Activated CD4-positive, alpha-beta T cell treated with anti-CD3 and anti-CD28 coated beads, Interleukin-2, Interleukin-6, amounts not matched to agents 100 ng/mL and 50 ng/mL, durations not matched to agents 16 hours and 8 hours (primary cell): ENCODE measurements at places on chromosomes 3 and 15.

DNA sequence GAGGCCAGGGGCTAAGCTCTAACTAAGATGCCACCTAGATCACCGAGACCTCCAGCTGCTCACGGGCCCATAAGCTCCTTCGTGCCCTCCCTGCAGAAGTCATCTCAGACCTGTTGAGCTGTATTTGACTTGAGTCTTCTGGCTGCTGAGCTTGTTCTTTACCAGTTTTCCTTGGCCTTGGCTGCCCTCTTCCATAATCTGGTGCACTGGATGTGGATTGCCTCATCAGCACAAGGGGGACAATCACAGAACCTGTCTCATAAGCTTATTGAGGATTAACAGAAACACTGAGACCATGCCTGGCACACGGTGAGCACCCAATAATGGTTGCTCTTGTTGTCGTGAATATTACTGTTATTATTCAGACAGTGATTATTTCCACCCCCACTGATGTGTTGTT lies 101.1 kb downstream of the EPHB1 start:
- no peak for DNase-seq

DNA sequence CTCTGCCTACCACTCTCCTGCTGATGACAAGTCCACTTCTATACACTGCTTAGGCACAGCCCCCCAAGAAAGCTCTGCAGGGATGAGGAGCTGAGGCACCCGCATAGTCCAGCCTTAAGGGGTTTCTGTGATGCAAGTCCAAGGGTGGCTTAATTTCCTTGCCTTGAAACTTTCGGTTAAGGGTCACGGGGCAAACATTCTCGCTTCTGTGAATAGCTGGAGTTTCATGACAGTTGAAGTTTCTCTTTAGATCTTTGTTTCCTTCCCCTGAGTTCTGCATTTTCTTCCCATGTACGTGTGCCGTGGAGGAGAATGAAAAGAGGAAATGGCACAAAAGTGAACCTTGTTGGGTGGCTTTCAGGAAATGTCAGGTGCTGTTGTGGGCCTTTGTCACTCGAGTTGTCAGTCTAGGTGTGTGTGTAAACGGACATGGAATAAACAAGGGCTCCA lies 7.0 kb downstream of the GPR160 start:
- DNase-seq, result no peak

DNA sequence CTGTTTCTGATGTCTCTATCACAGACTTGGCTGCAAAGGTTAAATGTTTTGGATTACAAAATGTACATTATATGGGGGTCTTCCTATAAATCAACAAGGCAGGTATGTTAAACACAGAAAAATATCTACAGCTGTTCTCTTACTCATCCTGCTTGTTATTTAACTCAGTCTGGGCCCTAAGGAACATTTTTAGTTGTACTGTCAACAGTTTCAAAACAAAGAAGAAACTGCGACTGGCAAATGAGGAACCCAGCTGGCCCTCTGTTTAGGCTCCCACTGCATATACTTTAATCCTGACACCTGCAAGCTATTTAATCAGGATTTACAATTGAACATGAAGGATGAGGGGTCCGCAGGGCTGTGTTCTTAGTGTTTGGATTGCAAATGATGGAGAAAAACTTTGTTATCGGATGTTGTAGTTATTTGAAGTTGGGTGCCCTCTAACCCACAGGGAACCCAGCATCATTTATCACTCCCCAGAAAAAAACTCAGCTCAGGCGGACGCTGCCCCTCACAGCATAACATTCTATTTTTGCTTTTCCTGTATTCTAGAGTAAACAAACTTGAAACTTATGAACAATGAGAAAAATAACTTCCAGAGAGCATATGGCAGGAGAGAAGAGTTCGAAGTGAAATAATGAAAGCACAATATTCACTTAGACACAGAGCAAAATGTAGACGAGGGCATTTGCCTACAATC lies 91.2 kb downstream of the POLR2M start:
- DNase-seq, result no peak

- peak; percentile 75 for DNase-seq
Observed at GRCh38 chr15:51227940-51228732, 110.3 kb downstream of the CYP19A1 start.

DNA sequence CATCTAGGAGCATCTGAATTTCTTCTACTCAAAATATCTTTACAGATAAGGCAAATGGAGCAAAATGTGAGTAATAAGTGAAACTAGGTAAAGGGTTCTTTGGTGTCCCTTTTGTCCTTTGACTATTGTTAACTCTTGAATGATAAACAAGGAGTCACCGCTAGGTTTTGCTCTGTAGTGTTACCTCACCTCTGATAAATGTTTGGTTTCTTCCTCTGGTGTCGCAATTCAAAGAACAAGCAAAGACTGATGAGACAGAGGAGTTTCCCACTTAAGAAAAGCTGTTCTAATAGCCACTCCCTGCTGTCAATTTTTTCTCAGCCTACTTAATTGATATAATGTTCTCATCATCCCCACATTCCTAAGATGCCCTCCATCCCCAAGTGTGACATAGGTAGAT lies 925.9 kb downstream of the IGSF11 start:
- no peak for DNase-seq

DNA sequence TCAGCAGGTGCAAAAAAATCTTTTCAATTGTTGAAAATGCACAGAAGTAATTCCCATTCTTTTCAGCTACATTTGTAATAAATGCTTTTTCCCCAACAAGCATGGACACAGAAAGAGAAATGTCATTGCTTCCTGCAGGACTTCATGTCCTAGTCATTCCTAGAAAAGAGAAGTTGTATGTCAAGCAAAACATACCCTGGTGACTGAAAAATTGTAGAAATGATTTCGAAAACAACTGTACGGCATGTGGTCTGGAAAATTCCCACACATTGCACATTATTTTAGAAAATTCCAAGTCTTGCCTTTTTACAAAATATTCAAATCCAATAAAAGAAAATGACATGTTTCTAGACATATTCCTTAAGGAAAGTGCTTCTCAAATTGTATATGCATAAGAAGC lies 50.4 kb upstream of the ALCAM start:
- no peak for DNase-seq

- no peak for DNase-seq
Observed at GRCh38 chr3:177443469-177443868, 246.2 kb upstream of the TBL1XR1 start.

DNA sequence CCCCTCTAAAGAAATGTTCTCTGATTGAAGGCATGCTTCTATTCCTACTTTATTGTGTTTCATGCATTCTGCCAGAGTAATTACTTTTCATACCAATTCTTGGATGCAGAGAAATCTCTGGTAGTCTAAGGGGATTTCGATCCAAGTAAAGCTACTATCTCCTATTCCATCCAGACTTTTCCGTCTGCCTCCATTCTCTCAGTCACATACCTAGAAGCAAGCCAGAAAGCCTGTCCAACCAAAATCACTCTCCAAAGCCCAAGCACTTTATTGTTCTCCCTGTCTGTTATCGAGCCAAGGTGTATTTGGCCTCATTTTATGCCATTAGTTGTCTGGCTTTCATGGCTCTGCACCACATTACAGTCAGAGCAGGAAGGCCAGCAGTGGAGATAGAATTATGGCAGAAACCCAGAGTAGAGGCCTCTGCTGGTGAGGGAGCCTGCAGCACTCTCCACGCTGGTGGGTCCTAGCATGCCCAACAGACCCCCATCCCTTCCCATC lies 95.9 kb downstream of the SLC49A4 start:
- no peak for DNase-seq

DNA sequence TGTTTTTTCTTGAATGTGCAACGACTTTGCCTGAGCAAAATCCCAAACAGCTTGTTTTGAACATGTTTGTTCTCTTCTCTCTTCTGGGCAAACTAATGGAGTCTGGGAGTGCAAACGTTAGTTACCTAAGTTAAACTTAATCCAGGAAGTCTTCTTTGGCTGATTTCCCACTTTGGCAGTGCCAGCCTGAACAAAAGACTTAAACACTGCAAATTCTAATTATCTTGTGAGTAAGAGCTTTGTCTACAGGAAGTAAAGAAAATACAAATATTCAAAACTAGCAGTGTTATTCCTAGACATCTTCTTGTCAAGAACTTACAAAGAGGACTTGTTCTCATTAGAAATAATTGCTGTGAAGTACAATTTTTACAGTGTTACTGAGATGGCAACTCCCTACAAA lies 16.7 kb upstream of the DENND6A start:
- DNase-seq, result no peak

GRCh38 chr3:105388176-105388575 lies 21.5 kb downstream of the ALCAM start:
- no peak for DNase-seq

DNA sequence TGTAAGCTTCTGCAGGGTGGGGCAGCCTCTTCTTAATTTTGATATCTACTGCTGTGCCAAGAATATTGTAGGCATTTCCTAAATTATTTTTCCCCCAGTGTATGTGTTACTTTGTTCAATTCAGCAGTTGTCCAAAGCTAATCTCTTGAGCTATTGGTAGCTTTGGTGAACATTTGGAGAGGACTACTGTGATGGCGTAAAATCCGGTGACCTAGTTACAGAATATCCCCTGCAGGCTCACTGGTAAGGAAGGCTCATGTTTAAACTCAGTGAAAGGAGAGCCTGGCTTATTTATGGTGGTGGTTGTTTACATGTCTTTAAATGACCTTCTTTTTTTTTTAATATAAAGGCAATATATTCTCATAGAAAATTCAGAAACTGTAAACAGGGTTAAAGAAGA lies 105.6 kb downstream of the LPP start:
- DNase-seq, result no peak

GRCh38 chr3:178439504-178439903 lies 96.7 kb upstream of the KCNMB2 start:
- no peak for DNase-seq

- DNase-seq, result no peak
Observed at GRCh38 chr3:45565342-45565741, 29.2 kb upstream of the LIMD1 start.

- no peak for DNase-seq
Observed at GRCh38 chr15:59158701-59159034, 48.0 kb upstream of the LDHAL6B start.

GRCh38 chr15:57655809-57656208 lies 50.7 kb upstream of the POLR2M start:
- no peak for DNase-seq

GRCh38 chr3:196340466-196340865 lies 2.3 kb upstream of the TM4SF19 start:
- no peak for DNase-seq

- DNase-seq, result no peak
Observed at GRCh38 chr15:43771816-43772215, 5.0 kb downstream of the ELL3 start.

DNA sequence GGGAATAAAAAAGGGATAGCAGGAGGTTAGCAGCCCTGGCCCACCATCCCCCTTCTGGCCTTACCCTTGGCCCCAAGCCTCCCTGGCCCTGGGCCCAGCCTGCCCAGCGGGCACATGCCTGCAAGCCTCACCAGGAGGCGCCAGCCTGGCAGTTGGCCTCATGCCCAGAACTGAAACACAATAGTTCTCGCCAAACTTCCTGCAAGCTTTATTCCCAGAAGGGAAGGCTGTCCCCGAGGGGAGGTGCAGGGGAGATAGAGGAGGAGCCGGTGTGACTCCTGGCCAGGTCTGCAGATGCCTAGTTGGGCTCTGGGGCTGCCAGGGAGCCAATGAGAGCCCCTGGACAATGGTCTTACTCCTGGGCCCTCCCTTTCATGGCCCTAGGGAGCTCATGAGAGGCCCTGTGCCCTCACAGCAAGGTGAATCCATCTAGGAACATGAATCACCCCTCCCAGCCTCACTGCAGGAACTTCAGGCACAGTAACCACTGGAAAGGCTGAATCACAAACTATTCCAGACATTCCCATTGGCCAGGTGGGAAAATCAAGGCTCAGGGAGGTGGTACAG lies 4.0 kb downstream of the CCDC33 start:
- DNase-seq, result no peak

DNA sequence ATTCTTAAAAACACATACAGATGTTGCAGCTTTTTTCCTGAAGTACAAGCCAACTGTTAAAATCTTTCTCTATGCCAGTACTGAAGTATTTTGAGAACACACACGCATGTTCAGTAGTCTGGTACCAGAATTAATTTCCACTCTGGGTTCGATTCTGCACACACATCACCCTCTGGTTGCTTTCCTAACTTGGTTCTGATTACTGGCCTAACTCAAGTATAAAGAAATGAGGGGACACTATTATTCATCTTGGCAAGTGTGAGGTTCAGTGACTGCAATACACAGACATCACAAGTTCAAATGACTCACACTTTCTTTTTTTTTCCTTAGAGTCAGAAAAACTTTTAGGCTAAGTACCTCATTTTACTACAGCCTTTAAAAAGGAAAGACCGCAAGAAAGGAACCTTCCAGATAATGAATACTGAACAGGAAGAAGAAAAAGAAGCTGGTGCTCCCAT lies 37.4 kb upstream of the LDHAL6B start:
- no peak for DNase-seq

DNA sequence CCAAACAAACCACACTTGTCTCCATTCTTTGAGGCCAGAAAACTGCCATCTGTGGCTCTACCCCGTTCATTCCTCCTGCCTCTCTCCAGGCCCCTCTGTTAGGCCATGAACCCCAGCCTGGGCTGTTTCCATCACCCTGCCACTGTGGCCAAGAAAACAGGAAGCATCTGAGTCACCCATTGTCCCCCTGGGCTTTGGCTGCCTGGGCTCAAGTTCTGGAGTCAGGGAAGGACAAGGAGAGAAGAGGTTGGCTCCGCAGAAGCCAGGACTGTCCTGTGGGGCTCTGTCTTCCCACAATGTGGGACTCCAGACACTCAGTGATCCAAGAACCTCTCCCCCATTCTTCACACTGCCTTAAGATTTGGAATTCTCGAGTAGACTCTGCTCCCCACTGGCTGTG lies 14.8 kb upstream of the LCTL start:
- no peak for DNase-seq

- DNase-seq, result no peak
Observed at GRCh38 chr15:60994963-60995475, 234.1 kb downstream of the RORA start.

GRCh38 chr15:76342058-76342381 lies 5.4 kb downstream of the ISL2 start:
- no peak for DNase-seq

- DNase-seq, result no peak
Observed at GRCh38 chr3:186580785-186581184, 10.3 kb downstream of the DNAJB11 start.

GRCh38 chr15:69994429-69995205 lies 103.1 kb downstream of the TLE3 start:
- no peak for DNase-seq

- DNase-seq, result no peak
Observed at GRCh38 chr15:40343512-40343911, 2.8 kb upstream of the CCDC9B start.

GRCh38 chr3:176861137-176861536 lies 336.1 kb downstream of the TBL1XR1 start:
- DNase-seq, result no peak

- DNase-seq, result no peak
Observed at GRCh38 chr3:11562277-11562881, 81.3 kb downstream of the VGLL4 start.
